MV-4-11 (cell line): ENCODE measurements at places on chromosomes 3 and 15.

- DNase-seq: peak; percentile 58
Observed at GRCh38 chr3:139251529-139251928, 92.3 kb upstream of the MRPS22 start.

GRCh38 chr3:142586803-142587406 lies 8.4 kb upstream of the ATR start:
- DNase-seq: peak; percentile 31

- DNase-seq: no peak
Observed at GRCh38 chr3:196195664-196196265, 15.4 kb downstream of the ZDHHC19 start.

GRCh38 chr15:48494631-48495030 lies 150.9 kb downstream of the FBN1 start:
- peak; percentile 29 for DNase-seq

GRCh38 chr15:91625506-91625905 lies 228.0 kb upstream of the SLCO3A1 start:
- no peak for DNase-seq

- DNase-seq: no peak
Observed at GRCh38 chr3:21942328-21942727, 191.3 kb upstream of the ZNF385D start.

DNA sequence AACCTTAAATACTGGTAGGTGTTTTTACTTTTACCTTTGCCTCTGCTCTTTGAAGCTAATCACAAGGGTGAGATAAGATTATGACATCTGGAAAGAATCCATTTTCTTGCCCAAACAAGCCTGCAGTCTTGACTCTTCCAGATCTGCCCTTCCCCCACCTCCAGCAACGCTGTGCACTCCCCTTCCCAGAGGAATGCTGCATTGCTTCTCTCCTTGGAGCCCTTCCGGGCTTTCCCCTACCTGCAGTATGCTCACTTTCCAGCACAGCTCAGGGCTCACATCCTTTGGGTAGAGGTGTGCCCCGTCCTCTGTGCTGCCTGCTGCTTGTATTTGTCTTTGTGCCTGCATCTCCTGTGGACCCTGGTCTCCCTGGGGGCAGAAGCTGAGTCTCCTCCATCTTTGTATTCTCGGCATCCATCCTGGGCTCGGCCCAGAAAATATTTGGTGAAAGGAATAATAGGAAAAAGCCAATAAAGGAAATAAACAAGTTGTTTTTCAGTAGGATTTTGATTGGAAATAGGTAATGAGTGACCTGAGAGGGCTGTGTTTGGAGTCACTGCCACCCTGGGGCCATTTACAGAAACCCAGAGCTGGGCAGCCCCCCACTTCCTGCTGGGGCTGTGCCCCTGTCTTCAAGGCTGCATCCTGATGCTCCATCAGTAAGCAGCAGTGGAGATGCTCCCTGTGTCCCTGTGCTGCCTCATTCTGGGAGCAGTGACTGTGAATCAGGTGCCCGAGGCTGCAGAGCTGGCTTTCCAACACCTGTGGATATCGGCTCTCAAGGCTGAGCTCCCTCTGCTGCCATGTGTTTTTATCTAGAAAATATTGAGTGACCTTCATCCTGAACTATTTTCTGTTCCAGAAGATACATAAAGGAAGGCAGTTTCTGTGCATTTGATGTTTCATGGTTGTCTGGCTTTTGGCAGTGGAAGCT lies 117.5 kb downstream of the EEFSEC start:
- no peak for DNase-seq

DNA sequence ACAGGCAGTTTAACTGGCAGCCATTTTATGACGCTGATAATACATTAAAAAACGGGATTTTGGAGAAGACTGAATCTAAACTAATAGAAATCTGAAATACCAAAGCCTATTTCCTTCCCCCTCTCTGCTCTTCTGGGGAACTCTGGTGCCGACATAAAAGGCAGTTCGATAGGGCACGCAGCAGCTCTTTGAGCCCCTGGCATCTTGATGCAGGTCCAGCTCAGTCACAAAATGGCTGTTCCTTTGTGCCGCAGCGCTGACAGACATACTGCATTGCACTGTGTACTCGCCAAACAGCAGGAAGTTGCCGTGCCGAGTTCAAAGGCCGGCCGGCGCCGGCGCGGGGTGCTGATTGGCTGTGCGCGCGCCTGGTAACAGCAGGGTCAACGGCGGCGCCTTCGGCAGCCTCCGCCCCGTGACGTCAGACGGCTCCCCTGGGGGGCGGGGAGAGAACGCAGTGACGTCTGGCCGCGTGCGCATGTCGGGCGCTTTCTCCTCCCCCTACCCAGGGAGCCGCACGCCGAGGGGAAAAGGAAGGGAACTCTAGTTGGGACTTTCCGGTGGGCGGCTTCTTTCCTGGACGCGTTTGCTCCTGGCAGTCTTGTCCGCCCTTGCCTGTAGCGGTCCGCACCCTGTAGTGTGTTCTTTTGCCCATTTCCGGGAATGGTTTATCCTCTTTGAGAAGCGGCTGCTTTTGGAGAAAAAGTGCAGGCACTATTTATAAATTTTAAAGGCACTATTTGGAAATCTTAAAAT lies 4.0 kb downstream of the CHD2 start:
- DNase-seq: peak; percentile 98

DNA sequence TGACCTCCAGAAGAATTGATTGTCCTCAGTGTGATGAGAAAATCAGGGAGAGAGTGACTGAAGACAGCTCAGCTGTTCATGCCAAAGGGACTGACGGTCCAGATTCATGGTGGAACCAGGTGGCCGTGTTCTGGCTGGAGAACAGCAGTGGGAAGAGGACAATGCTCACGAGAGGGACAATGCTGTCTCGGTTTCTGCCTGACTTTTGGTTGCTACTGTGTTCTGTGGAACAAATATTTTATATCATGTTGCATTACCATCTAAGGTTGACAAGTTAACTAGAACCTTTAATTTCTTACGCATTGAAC lies 58.0 kb upstream of the ULK4 start:
- no peak for DNase-seq

DNA sequence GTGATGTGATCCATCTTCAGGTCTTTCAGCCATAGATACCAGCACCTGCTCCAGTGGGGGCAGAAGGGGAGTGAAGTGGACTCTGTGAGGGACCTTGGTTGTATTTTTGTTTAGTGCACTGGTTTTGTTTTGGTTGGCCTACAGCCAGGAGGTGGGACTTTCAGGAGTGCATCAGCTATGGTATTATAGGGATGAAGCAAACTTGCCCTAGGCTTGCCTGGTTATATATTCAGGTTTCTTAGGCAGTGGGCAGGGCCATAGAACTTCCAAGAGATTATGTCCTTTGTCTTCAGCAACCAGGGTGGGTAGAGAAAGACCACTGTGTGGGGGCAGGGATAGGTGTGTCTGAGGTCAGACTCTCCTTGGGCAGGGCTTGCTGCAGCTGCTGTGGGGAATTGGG lies 337.3 kb upstream of the SGO1 start:
- DNase-seq: no peak

DNA sequence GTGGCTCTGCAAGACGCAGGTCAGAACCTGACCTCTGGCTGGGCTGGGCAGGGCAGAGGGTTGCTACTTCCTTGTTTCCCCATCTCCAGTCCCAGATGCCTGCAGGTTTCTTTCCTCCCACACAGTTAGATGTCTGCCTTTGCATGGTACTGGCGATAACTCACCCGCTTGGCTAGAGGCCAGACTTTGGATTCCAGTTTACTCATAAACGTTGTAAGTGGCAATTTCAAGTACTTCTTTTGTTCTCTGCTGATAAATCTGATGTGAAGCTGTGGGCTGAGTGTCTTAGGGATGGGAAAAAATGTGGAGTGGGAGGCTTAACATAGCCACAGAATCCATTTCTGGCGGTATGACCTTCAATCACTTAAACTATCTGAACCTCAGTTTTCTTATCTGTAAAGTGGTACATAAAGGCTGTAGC lies 194.2 kb downstream of the EBLN2 start:
- DNase-seq: peak; percentile 28

DNA sequence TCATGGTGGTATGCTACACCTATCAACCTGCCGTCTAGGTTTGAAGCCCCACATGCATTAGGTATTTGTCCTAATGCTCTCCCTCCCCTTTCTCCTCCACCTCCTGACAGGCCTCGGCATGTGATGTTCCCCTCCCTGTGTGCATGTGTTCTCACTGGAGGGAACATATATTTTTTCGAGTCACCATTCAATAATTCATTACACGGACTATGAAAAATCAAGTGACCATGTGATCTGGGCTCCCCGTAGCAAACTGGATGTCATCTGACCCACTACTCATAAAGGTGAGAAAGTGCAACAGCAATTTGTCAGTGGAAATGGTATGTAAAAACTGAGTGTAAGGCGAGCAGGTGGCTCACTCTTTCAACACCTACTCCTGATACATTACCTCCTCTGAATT lies 224.3 kb upstream of the RASGRP1 start:
- DNase-seq: no peak

GRCh38 chr3:15497964-15498363 lies 23.5 kb downstream of the COLQ start:
- no peak for DNase-seq

DNA sequence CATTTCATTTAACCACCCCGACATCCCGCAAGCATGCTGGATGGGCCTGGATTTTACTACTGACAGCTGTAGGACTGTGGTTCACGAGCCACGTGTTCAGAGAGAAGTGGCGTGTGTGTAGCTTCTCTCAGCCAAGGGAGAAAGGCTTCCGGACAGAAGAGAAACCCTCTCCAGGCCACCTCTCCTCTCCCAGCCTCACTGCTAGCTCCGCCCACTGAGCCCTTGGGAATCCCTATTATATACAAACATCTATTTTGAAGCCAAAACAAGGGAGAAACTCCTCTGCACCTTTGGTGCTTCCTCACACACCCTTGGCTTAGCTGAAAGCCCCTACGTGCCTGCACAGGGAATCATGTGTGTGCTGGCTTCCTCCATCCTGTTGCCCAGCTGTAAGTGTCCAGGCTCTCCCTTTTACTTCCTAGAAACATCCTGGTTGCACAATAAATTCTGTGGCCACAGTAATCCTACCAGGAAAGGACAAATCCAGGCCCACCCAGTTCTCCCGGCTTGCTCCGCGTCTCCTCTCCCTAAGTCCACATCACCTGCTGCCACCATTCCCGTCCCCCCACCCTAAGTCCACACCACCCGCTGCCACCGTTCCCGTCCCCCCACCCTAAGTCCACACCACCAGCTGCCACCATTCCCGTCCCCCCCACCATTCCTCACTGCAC lies 30.5 kb downstream of the PCSK6 start:
- DNase-seq: no peak

DNA sequence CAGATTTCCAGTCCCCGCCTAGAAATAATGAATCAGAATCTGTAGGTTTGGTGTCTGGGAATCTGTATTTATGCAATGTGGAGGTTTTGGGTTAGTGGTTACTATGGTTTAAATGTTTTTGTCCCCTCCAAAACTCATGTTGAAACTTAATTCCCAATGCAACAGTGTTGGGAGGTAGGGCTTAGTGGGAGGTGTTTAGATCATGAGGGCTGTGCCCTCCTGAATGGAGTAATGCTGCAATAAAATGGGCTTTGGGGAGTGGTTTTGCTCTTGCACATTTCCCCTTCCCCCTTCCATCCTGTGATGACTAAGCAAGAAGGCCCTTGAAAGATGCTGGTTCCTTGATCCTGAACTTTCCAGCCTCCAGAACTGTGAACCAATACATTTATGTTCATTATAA lies 9.2 kb upstream of the RFC4 start:
- DNase-seq: peak; percentile 90

GRCh38 chr3:181497358-181497757 lies 214.4 kb upstream of the SOX2 start:
- no peak for DNase-seq

DNA sequence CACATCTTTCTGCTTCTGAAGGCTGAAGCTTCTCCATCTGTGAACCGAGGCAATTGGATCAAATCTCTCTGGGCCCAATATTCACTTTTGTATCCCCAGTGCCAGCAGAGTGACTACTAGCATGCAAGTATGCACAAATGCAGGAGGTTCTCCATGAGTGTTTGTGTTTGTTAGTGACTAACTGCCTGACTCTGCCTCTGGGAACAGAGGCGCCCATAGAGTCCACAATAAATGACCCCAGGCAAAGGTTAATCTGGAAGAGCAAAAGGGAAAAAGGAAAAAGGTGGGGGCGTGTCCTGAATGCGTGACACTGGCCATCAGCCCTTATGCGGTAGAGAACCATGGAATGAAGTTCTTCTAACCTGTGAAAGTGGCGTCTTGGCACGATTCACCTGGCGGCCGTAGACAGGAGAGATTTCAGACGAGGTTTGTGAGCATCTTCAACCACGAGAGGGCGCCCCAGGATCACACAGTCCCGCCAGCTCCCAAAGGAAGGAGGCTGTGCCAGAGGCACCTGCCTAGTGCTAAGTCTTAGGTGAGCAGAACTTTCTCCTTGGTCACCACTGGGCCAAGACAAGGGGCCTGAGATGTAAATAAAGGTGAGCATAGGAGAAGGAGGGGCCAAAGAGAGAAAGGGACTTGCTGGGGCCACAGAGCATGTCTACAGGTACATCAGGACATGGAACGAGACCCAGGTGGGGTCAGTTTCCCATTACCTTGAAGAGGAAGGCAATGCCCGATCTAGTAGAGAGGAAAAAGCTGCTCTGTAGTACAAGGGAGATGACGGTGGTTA lies 44.2 kb downstream of the RBPMS2 start:
- peak; percentile 31 for DNase-seq

DNA sequence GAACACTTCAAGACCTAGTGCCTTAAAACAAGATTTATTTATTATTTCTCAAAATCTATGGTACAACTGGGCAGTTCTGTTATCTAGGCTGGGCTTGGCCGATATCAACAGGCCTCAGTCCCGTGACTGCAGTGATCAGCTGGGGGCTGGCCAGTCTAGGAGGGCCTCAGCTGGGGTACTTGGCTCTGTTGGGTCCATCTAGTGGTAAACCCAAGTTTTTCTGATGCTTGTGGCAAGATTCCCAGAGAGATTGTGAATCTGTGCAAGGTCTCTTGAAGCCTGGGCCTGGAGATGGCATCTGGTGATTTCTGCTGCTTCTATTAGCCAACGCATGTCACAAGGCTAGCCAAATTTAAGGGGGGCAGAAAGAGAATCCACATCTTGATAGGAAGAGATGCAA lies 482.4 kb upstream of the SGO1 start:
- DNase-seq: no peak

GRCh38 chr3:20035019-20035418 lies 5.2 kb upstream of the KAT2B start:
- no peak for DNase-seq

DNA sequence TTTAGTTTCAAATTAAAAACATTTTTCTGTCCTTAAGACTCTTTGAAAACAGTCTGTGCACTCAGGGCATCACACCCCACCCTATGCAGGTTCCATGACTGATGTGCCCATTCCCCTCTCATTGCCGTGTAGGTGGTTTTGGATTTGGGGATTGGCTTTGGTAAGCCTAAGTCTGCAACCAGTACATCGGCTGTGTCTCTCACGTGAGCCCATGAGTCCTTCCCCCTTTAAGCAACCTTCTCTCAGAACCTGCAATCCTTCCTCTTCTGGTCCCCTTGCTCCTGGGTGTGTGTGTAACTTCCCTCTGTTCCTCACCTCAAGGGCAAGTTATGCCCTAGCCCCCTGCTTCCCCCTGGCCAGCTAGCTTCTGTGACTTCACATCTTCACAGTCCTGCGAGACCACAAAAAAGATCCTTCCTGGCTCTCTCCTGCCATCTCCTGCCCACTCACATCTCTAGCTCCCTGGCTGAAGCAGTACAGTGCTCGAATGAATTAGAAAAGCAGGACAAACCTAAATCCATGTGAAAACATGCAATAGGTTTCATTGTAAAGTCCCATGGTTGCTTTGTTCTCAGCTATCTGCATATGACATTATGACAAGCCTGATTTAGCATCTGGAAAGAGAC lies 126.7 kb downstream of the UACA start:
- peak; percentile 67 for DNase-seq
